ELR (cell line): ENCODE measurements at places on chromosomes 5 and 9.

DNA sequence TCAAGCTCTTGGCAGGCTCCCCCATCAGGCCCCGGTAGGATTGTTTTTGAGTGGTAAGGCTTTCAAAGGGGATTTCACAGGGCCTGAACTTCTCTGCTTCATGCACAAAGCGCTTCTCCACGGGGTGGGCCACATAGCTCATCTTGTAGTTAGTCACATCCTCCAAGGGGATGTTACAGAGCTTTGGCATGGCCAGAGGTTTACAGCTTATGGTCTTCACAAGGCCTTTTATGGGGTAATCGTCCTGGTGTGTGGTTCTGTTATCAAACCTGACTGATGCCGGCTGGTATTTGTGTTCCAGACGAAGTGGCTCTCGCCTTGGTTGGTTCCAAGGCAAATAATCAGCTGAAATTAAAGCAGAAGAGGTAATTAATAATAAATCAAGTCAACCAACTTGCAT, 104.3 kb downstream of the SAXO1 start:
- DNase-seq = peak; percentile 42

DNA sequence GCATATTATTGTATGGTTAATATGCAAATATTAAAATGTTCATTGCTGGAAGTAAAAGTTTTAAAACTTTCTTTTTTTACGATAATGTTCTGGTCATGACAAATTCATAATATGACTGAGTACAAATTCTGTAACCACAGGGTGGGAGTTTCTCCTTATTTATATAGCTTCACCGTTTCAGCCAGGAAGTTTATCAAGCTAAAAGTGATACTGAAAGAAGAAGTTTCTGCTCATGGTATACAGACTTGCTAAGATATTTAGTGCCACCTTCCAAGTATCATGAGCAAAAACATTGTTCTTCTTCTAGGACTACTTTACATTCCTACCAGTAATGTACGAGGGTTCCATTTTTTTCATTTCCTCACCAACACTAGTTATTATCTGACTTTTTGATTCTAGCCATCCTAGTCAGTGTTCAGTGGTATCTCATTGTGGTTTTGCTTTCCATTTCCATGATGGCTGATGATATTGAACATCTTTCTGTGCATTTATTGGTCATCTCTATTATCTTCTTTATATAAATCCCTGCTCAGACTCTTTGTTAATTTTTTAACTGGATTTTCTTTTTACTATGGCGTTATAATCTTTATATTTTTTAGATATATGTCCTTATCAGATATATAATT, 94.2 kb upstream of the PRRC1 start:
- no peak for DNase-seq

- DNase-seq = peak; percentile 42
Observed at GRCh38 chr5:40405230-40405629, 274.5 kb upstream of the PTGER4 start.

GRCh38 chr9:123085916-123086315, 52.4 kb downstream of the GPR21 start:
- no peak for DNase-seq

DNA sequence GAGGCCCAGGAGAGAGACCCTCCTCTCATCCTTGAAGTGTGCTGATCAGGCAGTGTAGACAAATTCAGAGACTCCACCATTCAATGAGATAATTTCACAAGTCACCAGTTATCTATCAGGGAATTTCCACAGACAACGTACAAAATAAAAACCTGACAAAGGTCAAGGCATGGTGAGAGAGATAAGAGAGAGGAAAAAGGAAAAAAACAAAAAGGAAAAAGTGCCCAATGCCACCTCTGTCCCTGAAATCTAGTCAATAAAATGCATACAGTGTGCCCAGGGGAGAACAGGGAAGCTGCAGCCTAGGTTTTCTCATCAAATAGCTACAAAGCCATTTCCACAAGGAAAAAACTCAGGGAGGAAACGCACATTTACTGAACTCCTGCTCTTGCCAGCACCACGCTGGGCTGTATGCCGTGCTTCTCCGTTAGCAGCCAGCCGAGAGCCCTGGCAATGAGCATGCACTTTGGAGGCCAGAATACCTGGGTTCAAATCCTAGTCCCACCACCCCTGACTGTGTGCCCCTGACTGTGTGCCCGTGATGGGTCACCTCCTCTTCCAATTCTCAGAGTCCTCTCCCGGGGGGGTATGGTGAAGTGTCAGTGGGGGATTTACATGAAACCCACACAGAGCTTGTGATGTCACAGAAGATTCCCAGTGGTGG, 11.6 kb downstream of the WHRN start:
- no peak for DNase-seq

- no peak for DNase-seq
Observed at GRCh38 chr5:42642006-42642405, 114.6 kb upstream of the CCDC152 start.

GRCh38 chr5:143231973-143232812, 171.3 kb downstream of the NR3C1 start:
- DNase-seq = no peak

GRCh38 chr9:88781628-88782391, 209.5 kb upstream of the S1PR3 start:
- DNase-seq = peak; percentile 24

GRCh38 chr9:16243798-16244197, 626.7 kb downstream of the BNC2 start:
- DNase-seq = no peak

DNA sequence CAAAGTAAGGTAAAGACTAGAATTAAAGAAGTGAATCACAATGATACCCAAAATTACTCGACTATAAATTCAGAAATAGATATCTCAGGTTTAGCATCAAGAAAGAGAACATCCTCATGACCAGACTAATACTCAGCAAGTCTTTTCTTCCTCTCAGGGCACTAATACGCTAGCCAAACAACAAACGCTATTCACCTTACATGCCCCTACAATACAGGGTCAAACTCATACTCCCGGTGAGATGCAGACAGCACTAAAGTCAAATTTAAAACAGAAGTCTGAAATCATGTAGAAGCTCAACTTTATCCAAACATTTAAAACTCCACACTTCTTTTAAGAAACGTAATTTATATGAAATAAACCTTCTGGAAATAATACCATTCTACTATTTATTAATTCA, 5.6 kb downstream of the PFDN1 start:
- DNase-seq = no peak
